Stimulated activated CD8-positive, alpha-beta memory T cell treated with anti-CD3 and anti-CD28 coated beads, Interleukin-7, amount 100 ng/mL, for 24 hours (primary cell): ENCODE measurements at places on chromosomes 7 and 10.

GRCh38 chr10:117635826-117636225 lies 93.3 kb downstream of the EMX2 start:
- DNase-seq = no peak

DNA sequence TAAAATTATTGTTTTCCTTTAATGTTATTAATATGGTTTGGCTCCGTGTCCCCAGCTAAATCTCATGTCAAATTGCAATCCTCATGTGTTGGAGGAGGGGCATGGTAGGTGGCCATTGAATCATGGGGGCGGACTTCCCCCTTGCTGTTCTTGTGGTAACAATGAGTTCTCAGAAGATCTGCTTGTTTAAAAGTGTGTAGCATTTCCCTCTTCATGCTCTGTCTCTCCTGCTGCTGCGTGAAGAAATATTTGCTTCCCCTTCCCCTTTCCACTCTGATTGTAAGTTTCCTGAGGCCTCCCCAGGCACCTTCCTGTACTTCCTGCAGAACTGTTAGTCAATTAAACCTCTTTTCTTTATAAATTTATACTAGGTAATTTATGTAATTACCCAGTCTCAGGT lies 27.5 kb downstream of the VIM start:
- no peak for DNase-seq

- DNase-seq = no peak
Observed at GRCh38 chr7:34751725-34752643, 94.0 kb downstream of the NPSR1 start.

DNA sequence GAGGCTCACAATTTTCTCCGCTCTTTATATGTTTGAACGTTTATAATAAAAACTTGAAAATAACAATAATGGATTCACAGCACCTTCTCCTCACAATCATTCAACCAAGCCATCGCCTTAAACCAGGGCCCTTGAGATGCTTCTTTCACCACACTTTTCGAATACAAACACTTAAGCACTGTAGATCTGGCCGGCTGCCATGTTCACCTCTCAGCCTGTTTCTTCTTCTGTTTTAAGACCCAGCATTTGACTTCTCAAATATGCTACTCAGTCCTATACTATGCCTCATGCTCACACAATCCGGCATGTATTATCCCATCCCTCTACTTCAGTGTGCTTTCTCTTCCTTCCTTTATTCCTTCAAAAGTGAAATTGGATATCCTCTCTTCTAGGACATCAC lies 280.6 kb downstream of the TFEC start:
- no peak for DNase-seq

- no peak for DNase-seq
Observed at GRCh38 chr10:6518791-6519429, 61.2 kb downstream of the PRKCQ start.

DNA sequence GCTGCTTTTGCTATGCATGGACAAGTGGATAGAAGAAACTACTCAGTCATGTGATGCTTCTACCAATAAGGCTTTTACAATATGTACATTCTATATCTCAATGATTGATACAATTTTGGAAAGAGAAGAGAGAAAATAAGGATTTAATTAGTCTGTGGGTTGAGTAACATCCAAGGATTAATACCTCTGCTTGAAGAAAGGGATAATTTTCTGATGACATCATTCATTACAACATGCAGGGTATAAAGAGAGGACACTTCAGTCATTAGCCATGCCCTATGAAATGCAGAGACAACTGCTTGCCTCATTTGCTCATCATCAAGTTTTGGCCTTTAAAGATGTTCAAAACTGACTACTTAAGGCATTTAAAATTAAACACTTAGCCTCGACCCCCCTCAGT lies 237.3 kb downstream of the AHR start:
- no peak for DNase-seq

DNA sequence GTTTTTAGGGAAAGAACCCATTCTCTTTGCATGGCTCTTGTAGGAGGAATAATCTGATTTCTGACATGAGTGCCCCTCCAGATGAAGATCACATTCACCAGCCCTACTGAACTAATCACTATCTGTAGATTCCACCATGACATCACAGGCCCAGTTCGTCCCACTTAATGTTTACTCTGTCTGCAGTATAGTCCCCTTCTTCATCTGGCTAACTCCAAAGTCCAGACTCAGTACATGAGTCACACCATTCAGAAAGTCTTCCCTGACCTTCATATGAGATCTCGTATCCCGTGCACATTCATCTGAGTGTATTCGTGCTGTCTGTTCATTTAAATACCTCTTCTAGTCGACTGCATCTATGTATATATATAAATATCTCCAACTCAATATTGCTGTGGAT lies 366.5 kb upstream of the AKR1E2 start:
- DNase-seq = no peak

- DNase-seq = peak; percentile 32
Observed at GRCh38 chr7:5630670-5631069, 150.8 kb downstream of the RNF216 start.

DNA sequence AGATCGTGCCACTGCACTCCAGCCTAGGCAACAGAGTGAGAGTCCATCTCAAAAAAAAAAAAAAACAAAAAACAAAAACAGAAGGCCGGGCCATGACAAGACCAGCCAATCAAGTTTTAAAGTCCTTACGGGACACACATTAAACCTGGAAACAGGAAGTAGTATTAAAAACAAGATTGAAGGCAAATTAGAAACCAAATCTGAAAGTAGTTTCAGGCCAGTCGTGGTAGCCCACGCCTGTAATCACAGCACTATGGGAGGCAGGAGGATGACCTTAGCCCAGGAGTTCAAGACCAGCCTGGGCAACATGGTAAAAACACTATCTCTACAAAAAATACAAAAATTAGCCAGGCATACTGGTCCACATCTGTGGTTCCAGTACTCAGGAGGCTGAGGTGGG lies 18.1 kb downstream of the PSAP start:
- no peak for DNase-seq

DNA sequence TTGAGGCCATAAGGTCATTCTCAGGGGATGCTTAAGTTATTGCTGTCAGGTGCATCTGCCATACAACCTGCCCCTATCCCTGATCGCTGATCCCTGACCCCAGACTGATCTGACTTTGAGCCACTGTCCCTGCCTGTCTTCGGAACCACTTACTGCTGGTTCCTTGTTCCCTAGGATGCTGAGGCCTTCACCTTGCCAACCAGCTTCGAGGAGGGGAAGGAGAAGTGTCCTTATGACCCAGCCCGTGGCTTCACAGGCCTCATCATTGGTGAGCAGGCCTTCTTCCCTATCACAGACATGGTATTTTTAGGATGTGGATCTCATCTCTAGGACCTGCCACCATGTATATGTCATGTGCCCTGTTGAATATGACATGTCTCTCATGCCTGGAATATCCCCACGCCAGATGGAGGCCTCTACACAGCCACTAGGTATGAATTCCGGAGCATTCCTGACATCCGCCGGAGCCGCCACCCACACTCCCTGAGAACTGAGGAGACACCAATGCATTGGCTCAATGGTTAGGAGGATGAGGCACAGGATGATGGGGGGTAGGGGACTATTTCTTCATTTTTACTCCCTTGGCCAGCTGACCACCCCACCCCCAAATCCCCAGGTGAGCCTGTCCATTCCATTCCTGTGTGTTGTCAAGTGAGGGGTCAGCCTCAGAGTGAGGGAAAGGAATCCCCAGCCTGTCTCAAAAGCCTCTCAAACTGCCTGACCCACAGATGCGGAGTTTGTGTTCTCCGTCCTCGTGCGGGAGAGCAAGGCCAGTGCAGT lies 9.0 kb downstream of the MRPL43 start:
- DNase-seq = no peak

GRCh38 chr7:70598976-70599375 lies 533.0 kb upstream of the GALNT17 start:
- no peak for DNase-seq

GRCh38 chr7:17380736-17381662 lies 82.5 kb downstream of the AHR start:
- no peak for DNase-seq

GRCh38 chr7:134785842-134786241 lies 6.4 kb downstream of the CALD1 start:
- no peak for DNase-seq

GRCh38 chr10:11330383-11331045 lies 280.9 kb downstream of the USP6NL start:
- no peak for DNase-seq

GRCh38 chr7:42023262-42023661 lies 213.7 kb downstream of the GLI3 start:
- no peak for DNase-seq

DNA sequence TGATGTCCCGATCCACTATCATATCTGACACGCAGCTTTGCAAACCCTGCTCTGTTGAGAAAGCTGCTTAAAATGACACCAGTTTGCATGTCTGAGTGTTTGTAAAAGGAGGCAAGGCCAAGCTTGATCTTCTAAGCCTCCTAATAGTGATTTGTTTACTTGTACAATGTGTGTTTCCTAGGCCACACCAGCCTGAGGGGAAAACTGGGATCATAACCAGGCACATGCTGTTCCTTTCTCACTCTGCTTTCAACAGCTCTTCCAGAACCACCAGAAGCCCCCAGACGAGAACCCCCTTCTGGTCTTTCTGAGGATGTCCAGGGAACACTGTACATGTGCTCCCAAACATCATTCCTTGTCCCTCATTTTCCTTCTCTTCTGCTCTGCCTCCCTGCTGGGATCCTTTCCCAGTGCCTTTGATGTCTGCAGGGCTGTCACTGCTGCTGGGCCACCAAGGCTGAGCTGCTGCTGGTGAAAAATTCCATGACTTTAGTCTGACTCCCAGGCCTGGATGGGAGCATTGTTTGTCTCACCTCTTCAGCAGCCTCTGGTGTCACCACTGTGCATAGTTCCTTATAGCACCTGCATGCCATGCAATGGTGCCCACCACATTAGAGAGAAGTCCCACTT lies 4.0 kb upstream of the LGI1 start:
- no peak for DNase-seq

DNA sequence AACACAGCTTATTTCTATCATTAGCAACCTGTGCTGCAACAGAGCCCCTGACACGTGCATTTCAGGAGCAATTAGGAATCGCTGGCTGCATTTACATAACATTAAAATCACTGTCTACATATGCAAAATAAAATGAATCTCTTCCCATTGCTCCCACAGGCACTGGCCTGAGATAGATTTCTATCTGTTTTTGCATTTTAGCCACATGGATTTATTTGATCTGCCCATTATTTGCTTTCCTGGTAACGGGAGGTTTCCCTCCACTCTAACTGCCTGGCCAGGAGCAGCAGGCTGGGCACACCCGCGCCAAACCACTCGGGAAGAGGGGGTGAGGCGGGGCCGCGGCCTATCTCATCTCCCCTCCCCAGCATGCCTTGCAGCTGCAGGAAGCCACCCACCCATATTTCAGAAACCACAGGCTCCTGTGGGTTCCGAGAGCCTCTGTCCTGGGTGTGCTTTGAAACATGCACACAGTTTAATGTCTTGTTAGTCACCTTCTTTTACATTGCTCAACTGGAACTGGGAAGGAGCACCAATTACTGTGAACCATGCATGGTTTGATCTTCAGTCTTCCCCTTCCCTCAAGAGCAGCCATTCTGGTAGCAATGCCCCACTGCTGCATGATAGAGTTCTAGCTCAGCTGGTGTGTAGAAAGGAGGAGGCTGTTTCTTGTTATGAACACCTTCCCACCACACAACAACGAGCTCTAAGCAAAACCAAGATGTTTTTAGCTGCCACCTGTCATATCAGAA lies 37.7 kb upstream of the IKZF1 start:
- peak; percentile 53 for DNase-seq

DNA sequence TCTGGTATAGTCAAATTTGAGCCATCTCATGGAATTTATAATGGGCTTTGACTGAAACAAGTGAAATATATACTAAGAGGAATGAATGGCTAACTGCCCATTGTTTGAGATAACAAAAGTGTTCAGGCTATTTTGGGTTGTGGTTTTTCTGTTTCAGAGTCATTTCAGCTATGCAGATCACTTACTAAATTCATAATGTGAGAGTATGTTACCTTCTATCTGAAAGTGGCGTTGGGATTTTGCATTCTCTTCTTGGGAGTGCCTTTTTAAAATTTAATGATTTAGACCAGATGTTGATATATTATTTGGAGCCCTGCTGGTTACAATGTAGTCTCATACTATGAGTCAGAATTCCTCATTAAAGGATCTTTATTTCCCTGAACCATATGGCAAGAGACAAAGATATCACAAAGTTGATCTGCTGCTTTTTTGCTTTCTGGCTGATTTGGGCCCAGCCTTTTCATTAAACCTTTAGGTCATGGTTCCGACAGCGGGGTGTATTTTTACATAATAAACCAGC lies 10.4 kb downstream of the VCL start:
- no peak for DNase-seq

DNA sequence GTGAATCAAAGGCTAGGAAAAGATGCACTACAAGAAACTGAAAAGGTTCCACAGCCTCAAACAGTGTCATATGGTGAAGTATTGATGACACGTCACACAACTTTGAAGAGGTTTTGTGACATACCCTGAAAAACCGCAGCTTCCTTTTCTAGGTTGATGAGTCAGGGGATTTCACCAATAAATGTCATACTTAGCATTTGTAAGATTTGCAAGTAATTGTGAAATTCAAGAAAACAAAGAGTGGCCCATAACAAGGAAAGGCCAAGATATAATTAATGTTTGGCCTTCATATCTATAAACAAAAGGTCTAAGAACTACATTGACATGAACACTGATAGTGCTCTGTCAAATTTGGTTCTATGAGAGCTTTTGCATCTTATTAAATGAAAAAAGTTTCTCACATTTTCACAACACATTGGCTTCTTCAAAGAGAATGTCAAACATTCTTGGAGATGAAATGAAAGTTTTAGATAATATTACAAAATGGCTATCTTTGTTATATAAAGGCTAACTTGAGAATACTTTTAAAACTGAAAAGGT lies 62.0 kb upstream of the NAMPT start:
- DNase-seq = no peak

- no peak for DNase-seq
Observed at GRCh38 chr10:55065185-55065584, 264.2 kb upstream of the PCDH15 start.

- no peak for DNase-seq
Observed at GRCh38 chr10:110803830-110804338, 67.8 kb upstream of the PDCD4 start.

GRCh38 chr7:66326501-66327215 lies 121.5 kb downstream of the TPST1 start:
- no peak for DNase-seq

DNA sequence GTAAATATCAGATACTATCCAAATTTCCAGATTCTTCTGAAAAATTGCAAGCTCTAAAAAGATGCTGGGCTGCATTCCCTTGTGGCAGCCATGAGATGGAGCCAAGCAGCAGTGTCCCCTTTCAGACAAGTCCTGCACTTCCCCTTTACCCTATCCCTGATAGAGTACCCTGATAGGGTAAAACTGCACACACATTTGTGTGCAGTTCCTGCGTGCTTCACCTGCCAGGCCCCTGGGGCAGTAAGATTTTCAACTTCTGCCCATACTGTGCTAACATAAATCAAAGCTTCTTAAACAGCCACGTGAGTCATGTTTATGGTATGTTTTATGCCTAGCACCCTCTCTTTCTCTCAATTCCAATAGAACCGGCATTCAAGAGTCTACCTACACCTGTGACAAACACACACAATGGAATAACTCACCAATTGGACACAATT lies 52.2 kb downstream of the IFIT5 start:
- DNase-seq = no peak
